ENCODE measurements at places on chromosomes 4 and X.

DNA sequence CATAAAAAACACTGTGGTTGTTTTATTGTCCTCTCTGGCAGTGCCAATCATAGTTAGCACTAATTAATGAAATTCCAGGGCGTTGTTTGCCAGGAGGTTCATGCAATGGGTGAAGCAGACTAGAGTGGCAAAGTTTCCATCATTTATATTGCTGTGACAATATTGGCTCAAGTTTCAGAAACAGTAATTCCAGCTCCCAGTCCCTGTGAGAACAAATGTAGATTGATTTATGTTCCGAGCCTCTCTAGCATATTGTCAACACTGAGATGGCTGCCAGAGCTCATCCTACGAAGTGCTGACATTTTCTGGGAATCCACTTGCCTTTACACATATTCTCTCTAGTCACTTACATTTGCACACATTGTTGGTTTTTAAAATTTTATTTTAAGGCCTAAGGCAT is 440.0 kb upstream of the IGFBP7 start:
- no peak for DNase-seq

GRCh38 chrX:153612413-153612812 is 13.5 kb upstream of the CCNQ start:
- no peak for DNase-seq

DNA sequence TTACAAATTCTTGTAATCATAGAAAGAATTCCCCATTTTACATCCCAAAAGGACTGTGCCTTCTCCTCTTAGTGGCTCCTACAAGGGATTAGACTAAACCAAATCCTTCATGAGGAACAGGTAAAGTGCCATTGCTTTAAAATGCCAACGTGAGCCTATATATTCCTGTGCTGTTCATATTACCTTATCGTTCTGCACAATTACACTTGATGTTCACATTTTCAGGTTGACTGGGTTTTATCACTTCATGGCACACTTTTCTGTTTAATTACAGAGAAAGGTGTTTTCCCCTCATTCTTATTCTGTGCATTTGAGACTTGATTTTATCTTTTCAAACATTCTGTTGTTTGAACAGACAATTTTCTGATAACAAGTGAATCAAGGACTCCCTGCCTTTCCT is 645.6 kb upstream of the FTHL17 start:
- DNase-seq = no peak

- no peak for DNase-seq
Measured at GRCh38 chrX:153945956-153946943, 1.8 kb upstream of the RENBP start.

GRCh38 chr4:123569541-123569940 is 172.9 kb downstream of the SPRY1 start:
- DNase-seq = no peak

DNA sequence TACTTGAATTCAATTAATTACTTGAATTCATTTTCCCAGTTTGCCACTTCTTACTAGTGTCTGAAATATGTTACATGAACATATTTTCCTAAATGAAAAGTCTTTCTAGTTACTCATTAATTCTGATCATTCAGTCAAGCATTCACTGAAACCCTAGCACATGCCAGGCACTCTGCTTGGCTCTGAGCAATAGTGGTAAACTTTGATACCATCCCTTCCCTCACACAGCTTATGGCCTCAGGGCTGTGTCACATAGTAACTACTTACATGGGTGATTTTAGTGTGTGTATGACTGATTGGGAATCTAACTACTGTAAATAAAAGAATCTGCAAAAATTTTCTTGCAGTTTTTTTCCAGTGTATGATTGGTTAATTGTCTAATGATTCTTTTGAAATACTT is 32.7 kb downstream of the METAP1 start:
- no peak for DNase-seq

GRCh38 chr4:158599150-158599549 is 72.5 kb downstream of the C4orf46 start:
- DNase-seq = no peak

GRCh38 chr4:128859887-128860677 is 50.6 kb downstream of the JADE1 start:
- DNase-seq = no peak

GRCh38 chrX:13064599-13065143 is 20.3 kb upstream of the FAM9C start:
- DNase-seq = no peak

GRCh38 chrX:150502979-150503897 is 65.2 kb upstream of the MTM1 start:
- DNase-seq = no peak
